Left lobe of liver (tissue), 2 donors: ENCODE measurements at places on chromosomes 2 and 18.

- DNase-seq: no peak
Measured at GRCh38 chr2:170434900-170435621, 257.1 kb downstream of the MYO3B start.

GRCh38 chr2:177402096-177402495 lies 9.5 kb downstream of the AGPS start:
- DNase-seq: no peak

- DNase-seq: no peak
Measured at GRCh38 chr2:171512014-171512413, 10.3 kb upstream of the CYBRD1 start.

DNA sequence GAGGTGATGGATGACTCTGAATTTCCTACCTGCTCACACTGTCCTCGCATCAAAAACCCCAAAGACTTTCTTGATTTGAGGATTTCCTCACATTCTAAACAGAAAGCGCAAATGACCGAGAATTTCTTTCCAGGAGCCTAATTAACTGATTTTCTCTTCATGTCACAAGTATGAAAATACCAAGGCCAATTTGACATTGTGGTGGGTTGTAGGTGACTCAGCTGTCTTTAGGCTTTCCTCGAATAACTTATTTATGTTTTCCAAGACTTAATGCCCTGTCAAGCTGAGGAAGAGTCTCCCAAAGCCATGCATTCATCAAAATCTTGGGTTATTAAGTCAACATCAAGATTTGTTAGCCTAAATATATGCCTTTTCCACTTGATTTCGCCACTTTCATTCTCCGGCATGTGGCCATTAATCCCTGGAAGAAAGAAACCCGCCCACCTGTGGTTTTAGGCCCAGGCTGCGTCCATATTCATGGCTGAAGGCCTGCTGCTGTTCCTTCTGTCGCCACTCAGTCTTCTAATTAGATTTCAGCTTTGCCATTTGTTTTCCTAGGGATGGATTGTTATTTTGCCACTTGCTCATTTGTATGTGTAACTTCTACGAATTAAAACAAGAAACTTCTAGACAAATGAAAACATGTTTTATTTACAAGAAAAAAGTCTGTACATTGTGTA lies 84.9 kb downstream of the ST6GAL2 start:
- no peak for DNase-seq

- peak; percentile 55 for DNase-seq
Measured at GRCh38 chr18:46072376-46072867, 362 bp upstream of the PSTPIP2 start.

GRCh38 chr2:225637259-225637658 lies 237.7 kb downstream of the NYAP2 start:
- no peak for DNase-seq

- DNase-seq: no peak
Measured at GRCh38 chr2:38698467-38699003, 32.6 kb downstream of the GALM start.

DNA sequence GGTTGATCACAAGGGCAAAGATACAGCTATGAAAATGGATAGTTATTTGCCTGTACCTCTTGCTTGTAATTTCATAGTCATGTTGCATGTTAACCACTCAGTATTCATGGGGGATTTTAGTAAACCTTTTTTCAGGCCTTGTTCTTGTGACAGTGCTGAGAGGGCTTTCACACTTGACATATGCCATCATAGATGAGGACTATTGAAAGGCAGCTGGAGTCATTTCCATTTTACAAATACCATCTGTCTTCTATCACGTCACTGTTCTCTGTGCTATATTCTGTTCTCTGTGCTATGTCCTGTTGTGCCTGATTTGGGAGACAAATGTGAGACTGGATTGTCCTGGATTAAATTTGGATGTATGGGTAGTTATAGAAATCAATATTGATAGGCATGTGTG lies 131.7 kb downstream of the LYPD6B start:
- no peak for DNase-seq

DNA sequence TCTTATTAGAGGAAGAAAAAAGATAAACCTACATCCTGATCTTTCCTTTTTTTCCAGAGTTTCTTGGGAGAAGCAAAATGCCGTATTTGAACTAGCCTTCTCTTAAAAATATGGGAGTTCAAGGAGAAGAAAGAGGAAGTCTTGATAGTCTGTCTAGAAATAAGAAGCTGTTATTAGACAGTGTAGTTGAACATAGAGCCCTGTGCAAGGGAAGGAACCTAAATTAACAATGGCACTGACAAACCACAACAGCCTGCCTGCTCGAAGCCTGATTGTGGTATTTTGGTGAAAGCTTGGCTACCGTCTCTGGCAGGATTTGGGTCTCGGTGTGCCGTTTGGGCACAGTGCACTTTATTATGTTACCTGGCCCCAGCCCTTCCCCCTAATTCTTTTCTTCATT lies 17.1 kb downstream of the SMARCAL1 start:
- DNase-seq: no peak

GRCh38 chr2:120465989-120466703 lies 120.2 kb downstream of the INHBB start:
- DNase-seq: no peak

- no peak for DNase-seq
Measured at GRCh38 chr2:2230433-2230817, 100.7 kb downstream of the MYT1L start.

DNA sequence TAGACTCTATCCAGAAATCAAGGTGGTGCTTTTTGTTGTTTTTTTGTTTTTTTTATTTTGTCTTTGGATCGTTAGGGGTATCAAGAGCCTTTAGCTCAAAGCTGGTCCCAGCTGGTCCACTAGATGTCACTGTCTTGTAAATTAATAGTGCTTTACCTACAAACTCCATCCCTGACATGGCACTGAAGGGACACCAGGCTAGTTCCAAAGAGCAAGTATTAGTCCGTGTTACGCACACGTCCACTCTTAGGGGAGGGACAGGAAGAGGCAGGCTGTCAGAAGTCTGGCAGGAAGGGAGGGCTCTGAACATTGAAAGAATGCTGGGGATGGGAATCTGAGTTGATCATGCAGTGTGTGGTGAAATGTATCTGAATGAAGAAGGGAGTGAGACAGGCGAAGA lies 85.9 kb upstream of the CCBE1 start:
- no peak for DNase-seq

GRCh38 chr2:110800611-110801402 lies 68.4 kb downstream of the ACOXL start:
- DNase-seq: no peak

- peak; percentile 53 for DNase-seq
Measured at GRCh38 chr2:11669454-11670291, at the start of gene NTSR2. TSS of gene NTSR2 (minus strand) at chr2:11670195. CDS start at chr2:11670129, 66 bp downstream.

- DNase-seq: no peak
Measured at GRCh38 chr2:176138923-176139660, 9.6 kb downstream of the HOXD8 start.

- DNase-seq: no peak
Measured at GRCh38 chr2:173606619-173607248, 252.1 kb downstream of the CDCA7 start.

- DNase-seq: no peak
Measured at GRCh38 chr18:57431467-57432080, 3.6 kb upstream of the ONECUT2 start.
